ENCODE measurements at places on chromosomes 2 and 18.
A peak's percentile ranks its signal among the peaks of the same experiment; 100 is the strongest.

DNA sequence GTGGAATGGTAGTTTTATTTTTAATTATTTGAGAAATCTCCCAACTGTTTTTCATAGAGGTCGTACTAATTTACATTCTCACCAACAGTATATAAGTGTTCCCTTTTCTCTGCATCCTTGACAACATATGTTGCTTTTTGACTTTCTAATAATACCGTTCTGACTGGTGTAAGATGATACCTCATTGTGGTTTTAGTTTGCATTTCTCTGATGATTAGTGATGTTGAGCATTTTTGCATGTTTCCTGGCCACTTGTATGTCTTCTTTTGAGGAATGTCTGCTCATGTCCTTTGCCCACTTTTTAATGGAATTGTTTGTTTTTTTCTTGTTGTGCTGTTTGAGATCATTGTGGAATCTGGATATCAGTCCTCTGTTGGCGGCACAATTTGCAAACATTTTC is 242.5 kb downstream of the ZNF521 start:
- no peak for DNase-seq

DNA sequence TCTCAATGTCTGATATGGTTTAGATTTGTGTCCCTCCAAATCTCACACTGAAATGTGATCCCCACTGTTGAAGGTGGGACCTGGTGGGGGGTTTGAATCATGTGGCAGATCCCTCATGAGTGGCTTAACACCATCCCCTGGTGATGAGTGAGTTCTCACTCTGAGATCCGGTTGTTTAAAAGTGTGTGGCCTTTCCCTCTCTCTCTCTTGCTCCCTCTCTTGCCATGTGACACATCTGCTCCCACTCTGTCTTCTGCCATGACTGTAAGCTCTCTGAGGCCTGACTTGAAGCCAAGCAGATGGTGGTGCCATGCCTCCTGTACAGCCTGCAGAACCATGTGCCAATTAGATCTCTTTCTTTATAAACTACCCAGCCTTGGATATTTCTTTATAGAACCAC is 108.8 kb downstream of the RBMS1 start:
- no peak for DNase-seq

GRCh38 chr2:45006942-45007287 is 2.3 kb downstream of the SIX2 start:
- DNase-seq: no peak

GRCh38 chr18:13481820-13482617 is 244.3 kb downstream of the FAM210A start:
- DNase-seq: no peak

- no peak for DNase-seq
These were observed 112.3 kb upstream of the LYPD1 start for GRCh38 chr2:132782176-132782783.

- no peak for DNase-seq
These were observed 6.2 kb downstream of the PRKD3 start for GRCh38 chr2:37318401-37318800.

DNA sequence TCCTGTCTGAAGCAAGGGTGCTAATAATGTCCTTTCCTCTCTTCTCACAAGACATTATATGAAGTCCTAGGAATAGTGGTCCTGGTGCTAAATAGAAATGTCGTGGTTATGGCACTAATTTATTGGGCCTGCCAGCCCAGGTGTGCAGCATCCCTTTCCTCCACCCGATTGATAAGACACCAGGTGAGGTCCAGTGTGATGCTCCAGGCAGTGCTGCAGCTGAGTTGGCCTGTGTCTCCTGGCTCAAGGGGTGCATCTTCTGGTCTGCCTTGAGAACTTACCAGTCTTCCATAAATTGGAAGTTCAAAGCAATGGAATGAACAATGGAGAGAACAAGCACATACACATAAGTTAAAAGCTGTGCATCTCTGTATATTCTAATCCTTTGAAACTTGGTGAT is 26.9 kb downstream of the CRIM1 start:
- DNase-seq: no peak

- DNase-seq: no peak
These were observed 572.3 kb downstream of the PLCL1 start for GRCh38 chr2:198376677-198377076.

DNA sequence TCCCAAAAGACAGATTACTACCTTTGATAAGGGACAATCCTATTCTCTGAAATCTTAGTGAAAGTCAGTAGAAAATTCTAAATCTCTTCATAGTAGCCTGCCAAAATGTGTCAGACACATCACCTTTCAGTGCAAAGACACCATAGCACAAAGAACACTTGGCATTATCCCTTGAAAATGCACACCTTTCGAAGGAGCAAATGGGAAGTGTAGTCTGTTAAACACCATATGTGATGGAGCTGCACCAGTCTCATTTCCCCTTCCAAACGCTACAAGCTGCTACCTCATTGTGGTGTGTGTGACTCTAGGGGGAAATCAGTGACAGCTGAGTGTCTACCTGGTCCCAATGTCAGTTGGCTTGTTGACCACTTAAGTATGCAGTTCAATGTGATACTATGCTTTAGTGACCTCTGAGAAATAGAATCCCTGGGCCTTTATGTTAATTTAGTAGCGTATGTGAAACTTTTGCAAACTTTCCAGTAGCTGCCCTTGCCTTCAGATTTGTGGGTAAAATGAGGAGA is 551.7 kb downstream of the ARHGAP15 start:
- DNase-seq: no peak

- DNase-seq: peak; percentile 78
These were observed 73.0 kb downstream of the TEX51 start for GRCh38 chr2:126971481-126972278.

- no peak for DNase-seq
These were observed 223.5 kb downstream of the RNF152 start for GRCh38 chr18:61669320-61669719.

DNA sequence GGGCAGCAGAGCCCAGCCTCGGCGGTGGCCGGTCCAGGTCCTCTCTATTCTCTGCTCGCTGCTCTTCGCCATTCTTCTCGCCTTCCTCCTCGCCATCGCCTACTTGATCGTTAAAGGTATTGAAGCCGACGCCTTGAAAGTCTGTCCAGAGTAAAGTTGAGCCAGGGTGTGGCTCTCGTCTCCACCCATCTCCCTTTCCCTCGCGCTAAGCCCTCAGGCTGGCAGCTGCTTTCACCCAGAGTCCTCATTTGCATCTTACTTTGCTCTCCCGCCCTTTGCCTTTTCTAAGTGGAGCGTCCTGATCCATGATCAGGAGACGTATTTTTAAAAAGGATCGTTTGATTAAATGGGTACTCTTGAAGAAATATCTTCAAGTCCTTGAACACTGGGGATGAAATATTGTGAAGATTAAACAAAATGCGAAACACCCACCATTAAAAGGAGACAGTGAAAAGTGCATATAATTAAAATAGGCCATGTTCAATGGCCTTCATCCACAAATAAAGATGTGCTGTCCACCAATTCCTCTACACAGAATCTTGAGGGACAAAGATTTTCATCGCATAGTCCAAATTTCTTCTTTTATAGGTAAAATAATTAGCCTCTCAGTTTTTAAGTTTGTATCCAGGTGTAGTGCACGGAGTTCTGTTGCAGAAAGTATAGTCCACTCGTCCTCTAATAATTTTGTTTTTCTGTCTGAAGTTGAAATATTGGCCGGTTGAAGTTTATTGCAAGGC is 657 bp downstream of the ARL6IP6 start:
- no peak for DNase-seq

- no peak for DNase-seq
These were observed 22.8 kb downstream of the CYBRD1 start for GRCh38 chr2:171545086-171545485.

DNA sequence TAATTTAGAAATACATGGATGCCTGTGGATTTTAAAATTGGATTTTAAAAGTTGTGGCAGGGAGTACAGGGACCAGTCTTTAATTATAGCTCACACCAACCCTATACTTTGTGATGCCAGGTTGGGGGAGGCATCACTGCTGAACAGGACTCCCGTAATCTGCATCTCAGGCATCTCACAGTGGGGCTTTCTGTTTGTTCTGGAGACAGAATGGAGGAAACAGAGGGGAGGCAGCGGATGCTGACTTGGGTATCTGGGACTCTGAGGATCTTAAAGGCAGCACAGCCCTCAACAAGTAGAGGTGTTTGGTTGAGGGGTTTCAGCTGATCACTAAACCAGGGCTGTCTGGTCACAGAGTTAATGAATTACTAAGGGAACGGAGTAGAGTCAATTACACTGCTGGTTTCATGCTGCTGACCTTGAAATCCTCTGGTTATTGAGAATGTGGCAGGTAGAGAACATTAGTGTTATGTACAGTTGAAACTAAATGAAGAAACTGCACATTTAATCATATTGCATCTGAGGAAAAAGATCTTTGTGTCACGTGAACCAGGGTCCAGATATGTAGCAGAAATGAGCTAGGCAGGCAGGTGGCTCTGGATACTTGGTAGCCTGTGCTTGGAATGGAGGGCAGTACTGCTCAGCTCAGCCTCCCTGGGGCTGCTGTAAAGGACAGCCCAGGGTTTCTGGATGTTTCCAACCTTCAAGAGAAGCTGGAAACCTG is 40.3 kb downstream of the FHOD3 start:
- DNase-seq: no peak

DNA sequence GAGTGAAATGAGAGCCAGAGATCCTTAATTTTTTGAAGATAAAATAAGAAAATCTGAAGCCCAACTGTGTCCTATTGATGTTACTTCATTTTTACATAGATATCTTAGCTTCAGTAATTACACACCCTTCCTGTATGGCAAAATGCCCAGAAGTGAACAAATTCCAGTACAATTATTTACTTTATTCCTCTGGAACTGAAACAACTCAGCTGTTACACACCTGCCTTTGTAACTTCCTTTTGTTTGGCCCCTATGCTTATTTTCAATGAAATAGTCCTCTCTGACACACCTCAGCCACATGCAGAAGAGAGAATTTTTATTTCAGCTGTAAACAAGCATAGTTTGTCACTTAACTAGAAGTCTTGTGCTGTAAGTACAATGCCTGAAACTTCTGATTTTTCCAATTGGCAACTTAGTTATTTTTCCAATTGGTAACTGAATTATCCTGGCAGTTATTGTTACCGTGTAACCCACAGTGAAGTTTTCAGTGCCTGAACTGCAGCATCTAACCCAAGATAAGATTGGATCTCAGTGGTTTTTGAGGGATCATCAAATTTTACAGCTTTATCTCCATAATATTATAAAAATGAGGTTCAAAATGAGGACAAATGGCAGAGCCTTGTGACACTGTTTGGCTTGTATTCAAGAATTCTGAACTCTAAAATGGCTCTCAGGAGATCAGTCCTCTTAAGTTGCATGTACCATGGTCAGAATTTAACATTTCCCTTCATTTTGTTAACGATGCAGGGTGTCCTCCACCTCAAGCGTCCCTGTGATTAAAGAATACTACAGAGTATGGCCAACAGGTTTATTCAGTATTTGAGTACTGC is 82.6 kb downstream of the PKP4 start:
- DNase-seq: no peak

- no peak for DNase-seq
These were observed 2.4 kb upstream of the ETAA1 start for GRCh38 chr2:67394734-67395133.

GRCh38 chr2:119721043-119721442 is 38.7 kb upstream of the PTPN4 start:
- no peak for DNase-seq

GRCh38 chr2:66982766-66983165 is 414.4 kb upstream of the ETAA1 start:
- no peak for DNase-seq

DNA sequence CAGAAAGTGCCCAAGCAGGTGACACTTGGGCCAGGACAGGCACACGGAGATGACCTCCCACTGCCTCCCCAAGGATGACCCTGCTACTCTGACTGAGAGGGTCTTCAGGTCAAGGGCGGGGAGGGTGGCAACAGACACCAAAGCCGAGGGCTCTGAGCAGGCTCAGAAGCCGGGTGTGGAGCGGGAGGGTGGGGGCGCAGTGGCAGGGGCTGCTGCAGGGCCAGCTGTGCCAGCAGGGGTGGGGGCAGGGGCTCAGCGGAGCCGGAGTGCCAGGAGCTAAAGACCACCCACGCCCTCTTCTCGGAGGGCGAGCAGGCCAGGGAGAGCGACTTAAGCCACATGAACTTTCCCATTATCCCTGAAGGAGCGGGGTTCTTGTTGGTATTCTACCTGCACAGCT is 93.3 kb upstream of the MBOAT2 start:
- DNase-seq: no peak

DNA sequence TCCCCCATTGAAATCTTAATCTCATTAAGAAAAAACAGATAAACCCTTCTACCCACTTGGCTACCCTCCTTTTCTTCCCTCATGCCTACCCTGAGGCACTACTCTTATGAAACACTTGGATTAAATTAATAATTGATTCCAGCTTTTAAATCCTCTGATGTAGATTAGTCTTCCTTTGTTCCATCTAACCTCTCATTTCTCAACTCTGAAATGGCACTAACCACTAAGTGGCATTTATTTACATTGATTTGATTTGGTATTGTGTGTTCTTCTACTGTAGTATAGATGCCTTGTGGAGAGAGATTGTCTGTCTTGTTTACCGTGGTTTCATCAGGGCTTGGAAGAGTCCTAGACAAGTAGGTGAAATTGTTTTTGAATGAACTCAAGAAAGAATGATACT is 26.7 kb downstream of the ITGA4 start:
- DNase-seq: no peak

DNA sequence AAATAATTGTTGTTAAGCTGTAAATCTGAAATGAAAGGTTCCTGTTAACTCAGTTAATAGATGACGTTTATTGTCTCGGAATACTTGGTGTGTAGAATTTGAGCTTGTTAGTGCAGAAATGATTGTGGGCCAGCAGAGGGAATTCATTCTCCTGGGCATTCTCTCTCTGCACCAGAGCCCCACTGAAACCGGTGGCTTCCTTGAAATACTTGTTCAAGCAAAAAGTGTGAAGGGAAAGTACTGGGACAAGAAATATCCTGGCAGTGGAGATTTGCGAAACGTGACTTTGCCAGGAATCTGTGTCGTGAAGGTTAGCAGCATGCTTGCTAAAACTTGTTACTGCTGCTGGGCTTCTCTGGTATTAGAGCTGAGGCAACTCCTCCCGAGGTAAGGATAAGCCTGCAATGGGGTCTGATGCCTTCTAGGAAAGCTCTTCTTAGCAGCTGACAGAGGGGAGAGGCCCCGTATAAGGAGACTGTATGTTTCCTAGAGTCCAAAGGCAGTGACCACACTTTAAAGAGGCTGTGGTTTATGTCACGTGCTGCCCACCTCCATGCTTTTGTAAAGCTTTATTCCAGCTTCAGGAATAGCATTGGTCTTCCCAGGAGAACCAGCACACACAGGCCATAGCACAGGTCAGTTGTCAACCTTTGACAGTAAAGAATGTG is 2.0 kb downstream of the ITGA6 start:
- DNase-seq: no peak

GRCh38 chr2:55156984-55157383 is 75.1 kb downstream of the CLHC1 start:
- DNase-seq: no peak

GRCh38 chr2:17058772-17059402 is 393.3 kb upstream of the CYRIA start:
- DNase-seq: no peak

GRCh38 chr2:43340945-43341356 is 114.5 kb upstream of the ZFP36L2 start:
- DNase-seq: no peak

DNA sequence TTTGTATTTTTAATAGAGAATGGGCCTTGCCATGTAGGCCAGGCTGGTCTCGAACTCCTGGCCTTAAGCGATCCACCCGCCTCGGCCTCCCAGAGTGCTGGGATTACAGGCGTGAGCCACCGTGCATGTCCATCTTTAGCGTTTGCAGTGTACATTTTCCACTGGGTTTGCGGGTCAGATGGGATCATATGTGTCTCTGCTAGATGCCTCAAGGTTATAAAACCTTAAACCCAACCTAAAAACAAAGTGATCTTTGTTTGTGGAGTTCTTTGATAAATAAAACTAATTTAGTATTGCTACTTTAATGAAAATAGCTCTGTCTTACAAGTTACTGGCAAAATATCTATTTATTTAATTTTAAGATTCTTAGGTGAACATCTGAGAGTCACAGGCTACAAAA is 13.1 kb upstream of the ALPG start:
- no peak for DNase-seq
